ENCODE measurements at places on chromosomes 3 and 15.
A peak's percentile ranks its signal among the peaks of the same experiment; 100 is the strongest.

DNA sequence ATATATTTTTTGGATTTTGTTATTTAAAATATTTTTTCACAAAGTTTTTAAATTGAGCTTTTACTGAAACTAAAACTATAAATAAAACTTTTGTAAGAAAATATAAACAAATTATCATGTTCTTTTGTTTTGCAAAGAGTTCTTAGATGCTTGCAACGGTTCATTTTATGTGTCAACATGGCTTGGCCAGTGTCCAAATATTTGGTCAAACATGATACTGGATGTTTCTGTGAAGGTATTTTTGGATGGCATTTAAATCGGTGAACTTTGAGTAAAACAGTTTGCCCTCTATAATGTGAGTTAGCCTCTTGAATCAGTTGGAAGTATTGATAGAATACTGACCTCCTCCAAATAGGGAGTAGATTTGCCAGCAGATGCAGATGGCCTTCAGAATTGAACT is 612.6 kb upstream of the NECTIN3 start:
- DNase-seq: no peak

DNA sequence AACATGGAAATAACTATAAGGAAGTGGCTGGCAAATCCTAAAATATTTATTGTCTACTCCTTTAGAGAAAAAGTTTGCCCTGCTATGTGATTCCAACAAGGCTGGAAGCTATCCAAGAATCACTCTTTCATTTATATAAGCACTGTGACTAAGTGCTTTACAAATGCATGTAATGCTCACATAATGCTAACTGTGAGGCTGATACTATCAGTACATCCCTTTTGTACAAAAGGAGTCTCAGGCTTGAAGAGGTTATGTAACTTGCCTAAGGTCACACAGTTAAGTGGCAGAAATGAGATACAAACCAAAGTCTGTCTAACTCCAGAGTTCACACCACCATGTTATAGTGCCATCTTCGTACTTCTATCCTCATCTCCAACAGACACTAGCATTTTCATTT is 17.0 kb downstream of the TOPBP1 start:
- no peak for DNase-seq

DNA sequence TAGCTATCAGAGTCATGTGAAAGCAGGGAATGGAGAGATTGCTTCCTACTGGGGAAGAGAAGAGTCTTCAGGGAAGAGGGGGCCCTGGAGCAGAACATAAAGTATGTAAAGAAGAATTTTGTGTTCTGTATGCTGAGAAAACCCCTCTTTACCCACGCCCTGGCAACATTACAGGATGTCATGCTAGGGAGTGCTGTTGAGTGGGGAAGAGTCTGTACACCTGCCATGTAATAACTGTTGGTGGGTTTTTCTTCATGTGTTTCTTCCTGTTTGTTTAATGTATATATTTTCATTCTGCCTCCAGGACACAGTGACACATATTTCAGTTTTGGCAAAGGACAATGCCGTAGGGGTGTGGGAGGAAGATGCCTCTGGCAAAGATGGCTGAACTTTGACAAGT is 122.8 kb upstream of the LPP start:
- DNase-seq: no peak

DNA sequence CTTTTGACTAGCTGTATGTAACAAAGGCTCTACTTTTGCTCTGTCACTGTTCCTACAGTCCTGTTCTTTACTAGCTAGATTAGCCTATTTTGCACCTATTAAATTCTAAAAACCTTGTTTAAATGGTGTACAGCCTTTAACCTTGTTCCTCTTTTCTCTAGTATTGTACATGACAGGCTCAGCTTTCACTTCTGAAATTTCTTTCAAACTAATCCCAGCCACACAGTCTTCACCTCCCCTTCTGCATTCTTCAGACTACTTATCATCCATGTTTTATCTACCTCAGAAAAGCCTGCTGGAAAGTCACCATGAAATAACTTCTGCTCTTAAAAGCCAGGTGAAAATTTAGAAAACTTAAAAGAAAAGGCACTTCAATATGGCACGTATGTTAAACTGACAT is 122.4 kb downstream of the NECTIN3 start:
- DNase-seq: no peak

GRCh38 chr3:187450431-187451190 is 82.4 kb downstream of the RTP4 start:
- DNase-seq: no peak

DNA sequence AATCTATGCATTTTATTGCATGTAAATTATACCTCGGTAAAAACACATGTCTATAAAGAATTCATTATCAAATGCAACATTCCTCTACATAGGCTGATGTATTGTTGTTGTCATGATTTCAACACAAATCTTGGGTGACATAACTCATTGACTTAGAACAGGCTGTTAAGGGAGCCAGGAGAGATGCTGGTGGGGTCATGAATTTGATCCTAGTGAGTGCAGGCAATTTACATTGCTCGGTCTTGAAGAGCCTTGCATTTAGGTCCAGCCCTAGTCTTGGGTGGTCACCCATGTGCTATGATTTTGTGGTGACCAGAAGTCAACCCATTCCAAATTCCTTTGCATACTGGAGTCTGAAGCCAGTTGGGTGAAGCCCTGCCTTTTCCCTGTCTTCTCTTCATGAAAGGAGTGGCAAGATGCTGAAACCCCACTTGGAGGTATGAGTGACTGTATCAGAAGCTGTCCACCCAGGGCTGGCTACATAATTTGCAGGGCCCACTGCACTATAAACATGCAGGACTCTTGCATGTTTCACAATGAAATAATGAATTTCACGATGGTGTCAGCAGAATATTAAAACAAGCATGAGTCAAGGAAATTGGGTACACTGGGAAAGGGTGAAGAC is 59.2 kb downstream of the RPLP1 start:
- no peak for DNase-seq

DNA sequence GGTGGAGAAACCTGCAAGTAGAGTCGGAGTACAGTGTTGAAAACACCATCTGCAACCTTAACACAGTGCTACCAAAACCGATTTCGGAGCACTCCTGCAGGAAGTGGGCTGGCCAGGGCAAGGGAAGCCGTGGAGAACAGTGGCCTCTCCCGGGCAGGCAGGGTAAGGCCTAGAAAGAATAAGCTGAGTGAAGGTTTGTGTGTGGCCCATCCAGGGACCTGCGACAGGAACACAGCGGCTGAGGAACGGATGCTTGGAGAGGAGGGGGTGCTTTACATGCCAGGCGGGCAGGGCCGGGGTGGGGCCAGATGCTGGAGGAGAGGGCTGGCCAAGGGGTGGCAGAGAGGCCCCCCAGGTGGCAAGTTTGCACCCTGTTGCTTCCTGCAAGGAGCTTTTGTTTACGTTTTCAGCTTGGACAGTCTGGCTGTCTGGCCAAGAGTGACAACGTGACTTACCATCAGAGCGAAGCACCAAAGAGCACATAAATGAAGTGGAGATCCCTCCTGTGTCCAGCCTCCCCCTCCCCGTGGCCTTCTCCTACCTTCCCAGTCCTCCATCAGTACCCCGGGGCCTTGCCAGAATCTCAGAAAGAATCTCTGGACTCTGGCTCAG is 156.5 kb downstream of the PGPEP1L start:
- DNase-seq: peak; percentile 74

- DNase-seq: no peak
Observed at GRCh38 chr3:168511428-168512014, 415.8 kb upstream of the GOLIM4 start.

DNA sequence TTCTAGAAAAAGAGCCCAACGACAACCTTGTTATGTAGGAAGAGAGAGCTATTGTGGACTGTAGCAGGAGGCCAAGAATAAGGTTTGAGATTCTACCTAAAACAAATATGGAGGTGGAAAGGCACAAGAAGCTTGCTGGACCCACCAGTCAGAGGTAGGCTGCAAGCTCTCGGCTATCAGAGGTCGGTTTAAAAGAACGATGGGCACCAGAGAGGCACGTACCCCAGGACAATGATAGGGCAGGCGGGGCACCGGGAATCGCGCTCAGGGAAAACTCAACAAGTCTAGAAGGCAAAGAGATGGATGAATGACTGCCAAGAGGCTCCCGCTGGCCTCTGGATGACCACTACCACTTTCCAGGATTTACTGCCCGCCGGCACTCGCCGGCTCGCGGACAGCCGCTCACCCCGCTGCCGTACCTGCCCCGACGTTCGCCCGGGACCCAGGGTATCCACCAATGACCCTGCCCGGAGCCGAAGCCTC is 1.1 kb downstream of the HDGFL3 start:
- no peak for DNase-seq

GRCh38 chr15:67892559-67893377 is 52.9 kb upstream of the RNU6-1 start:
- DNase-seq: no peak

- DNase-seq: no peak
Observed at GRCh38 chr15:69389426-69389825, 24.7 kb upstream of the KIF23 start.

GRCh38 chr3:105397974-105398373 is 31.3 kb downstream of the ALCAM start:
- no peak for DNase-seq

DNA sequence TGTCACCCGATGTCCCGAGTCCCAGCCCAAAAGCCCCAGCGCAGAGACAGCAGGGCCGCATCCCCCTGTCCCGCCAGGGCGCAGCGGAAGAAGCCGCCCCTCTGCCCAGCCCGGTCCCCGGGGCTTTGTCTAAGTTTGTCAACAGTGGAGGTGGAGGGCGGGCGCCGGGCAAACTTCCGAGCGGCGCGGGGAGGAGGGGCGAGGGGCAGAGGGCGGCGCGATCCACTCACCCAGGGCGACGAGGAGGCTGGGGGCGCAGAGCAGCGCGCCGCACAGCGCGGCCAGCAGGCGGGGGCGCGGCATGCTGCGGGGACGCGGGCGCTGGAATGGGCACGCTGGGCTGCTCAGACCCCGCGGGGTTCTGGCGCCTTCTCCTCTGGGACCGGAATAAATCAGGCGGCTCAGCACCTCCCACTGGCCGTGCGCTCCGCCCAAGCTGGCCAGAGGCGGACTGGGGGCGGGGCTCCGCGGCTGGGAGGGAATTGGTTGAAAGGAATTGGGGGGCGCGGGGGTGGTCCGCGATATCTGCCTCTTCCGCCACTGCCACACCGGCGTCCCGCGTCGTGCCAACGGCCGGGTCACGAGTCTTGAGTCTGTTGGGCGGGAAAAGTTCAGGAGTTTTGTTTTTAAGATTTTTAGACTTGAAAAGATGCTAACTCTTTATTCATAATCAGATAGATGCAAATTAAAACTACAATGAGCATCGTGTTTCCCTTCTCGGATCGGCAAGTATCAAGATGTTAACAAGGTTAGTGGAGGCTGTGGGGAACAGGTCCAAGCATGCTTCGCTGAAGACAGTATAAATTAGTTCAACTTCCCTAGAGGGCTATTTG is at the start of gene MFGE8:
Gene MFGE8 (minus strand): TSS at position 363 of the 833 bp plus-strand sequence. CDS start 60 bp downstream, at position 303.
- DNase-seq: peak; percentile 57

- no peak for DNase-seq
Observed at GRCh38 chr3:70517124-70517890, 204.9 kb upstream of the MDFIC2 start.

DNA sequence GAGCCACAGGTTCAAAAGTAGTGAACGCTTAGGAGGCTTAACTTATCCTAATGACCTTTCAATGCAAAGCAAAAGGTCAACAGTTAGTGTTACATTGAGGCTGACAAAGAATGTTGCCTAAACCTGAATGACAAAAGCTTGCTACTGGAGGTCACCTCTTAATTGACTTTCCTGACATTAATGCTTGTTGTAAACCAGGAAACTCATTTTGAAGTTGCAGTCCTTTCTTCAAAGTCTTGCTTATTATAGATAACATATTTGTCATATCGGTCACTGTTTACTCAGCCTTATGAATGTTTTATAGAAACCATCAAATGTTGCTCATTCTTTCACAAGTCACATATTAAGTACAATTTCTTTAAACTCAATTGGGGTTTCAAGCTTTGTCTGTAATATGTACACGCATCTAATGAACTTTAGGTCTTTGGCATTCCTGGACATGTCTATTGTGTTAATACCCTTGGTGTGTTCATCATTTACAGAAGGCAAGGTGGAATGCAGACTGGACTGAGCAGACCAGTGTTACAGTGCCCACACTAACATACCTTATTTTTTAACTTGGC is 488.2 kb upstream of the NECTIN3 start:
- DNase-seq: no peak

GRCh38 chr3:164539215-164539614 is 539.1 kb downstream of the SI start:
- DNase-seq: no peak

GRCh38 chr15:62631076-62631724 is 411.3 kb upstream of the TPM1 start:
- DNase-seq: no peak

DNA sequence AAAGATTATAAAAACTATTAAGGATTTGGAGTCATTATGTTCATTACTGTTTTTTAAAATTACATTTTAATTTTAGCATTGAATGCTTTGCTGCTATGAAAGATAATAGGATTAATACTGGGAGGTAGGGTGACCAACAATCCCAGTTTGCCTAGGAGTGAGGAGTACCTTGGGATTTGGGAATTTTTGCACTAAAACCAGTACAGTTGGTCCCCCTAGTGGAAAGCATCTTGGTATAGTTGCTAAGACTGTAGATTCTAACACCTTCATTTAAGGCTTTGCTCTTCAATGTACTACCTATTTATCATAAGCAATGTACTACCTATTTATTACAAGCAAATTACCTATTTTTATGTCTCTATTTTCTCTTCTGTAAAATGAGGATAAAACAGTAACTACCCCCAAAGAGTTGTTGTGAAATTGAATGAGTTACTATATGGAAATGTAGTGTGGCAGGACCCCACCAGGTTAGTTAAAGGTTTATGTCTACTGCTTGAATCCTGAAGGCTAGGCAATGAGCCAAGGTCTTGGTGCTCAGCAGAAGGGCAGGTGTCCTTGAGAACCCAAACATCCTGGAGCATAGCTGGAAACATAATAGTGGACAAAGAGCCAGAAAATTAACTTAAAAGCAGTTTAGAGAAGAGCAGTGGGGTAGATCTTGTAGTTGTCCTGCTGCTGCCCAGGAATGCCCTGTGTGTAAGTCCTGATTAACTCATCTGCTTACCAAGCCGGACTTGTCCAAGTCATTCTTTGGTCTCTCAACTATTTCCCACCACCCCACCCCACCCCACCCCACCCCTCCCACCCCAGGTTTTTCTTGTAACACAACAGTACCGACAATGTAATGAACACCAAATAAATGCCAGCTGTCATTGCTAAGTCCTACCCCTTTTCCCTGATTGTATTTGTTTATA is 49.2 kb upstream of the NMD3 start:
- no peak for DNase-seq

DNA sequence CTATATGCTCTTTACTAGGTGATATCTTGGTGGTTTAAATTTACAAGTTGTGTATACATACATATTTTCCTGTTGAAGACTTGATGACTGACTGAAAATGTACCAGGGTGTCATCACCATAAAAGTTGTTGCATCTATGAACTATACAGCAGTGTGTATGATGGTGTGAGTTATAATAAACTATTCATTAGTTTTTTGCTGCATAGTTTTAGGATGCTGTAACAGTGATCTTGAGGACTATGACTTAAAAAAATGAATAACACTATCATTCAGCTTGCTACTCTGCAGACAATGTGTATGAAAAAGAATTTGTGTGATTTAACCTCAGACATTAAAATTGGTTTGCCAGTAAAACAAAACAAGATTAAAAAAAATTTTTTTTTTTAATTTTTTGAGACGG is 49.0 kb downstream of the UBE2E2 start:
- no peak for DNase-seq
